ENCODE measurements at places on chromosomes 7 and 10.

- no peak for DNase-seq
Observed at GRCh38 chr7:121078701-121079227, 90.3 kb downstream of the CPED1 start.

GRCh38 chr10:116783011-116783655, 40.8 kb upstream of the HSPA12A start:
- no peak for DNase-seq

DNA sequence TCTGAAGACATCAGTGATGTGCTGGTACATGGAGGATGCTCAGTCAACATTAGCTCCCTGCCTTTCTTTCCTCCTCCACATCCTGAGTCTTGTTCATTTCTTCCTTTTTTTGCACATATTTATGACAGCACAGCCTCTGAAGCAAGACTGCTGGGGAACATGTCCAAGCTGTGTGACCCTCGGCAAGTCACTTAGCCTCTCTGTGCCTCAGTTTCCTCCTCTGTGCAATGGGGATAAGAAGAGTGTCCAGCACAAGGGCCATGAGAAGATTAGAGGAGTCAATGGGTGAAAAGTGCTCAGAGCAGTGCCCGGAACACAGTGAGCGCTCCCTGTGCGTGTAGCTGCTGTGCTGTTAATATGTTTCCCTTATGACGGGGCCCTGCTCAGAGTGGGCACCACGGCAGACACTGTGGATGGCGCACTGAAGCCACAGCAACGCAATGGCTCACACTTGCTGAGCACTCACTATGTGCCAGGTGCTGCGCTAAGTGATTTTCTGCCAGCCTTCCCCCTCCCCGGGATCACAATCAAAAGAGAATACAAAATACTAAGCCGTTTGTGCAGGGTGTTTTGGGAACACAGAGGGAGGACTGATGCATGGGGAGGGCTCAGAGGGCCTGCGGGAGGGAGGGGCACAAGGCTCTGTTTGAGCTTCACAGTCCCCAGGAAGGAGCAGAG, 28.7 kb downstream of the ZCCHC24 start:
- no peak for DNase-seq

GRCh38 chr10:35456784-35457183, 120.5 kb downstream of the CCNY start:
- DNase-seq = no peak

DNA sequence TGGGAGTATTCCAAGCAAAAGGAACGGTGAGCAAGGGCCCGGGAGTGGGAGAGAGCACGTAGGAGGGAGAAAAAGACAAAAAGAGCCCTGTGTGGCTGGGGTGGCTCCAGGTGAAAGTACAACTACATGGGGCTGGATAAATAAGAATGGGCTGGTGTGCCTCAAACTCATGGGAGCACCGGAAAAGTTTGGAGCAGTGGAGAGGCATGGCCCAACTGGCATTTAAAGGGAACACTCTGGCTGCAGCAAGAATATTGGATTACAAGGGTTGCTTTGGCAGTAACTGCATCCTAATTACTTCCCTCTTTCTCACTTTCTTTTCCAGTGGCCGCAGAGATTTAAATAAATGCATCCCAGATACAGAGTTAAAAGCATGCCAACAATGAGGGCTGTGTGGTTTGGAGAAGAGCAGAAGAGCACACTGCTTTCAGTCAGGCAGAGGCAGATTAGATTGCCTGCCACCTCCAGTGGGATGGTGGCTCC, 39.1 kb upstream of the HERPUD2 start:
- DNase-seq = no peak

- DNase-seq = no peak
Observed at GRCh38 chr7:152006336-152006735, 19.1 kb upstream of the GALNT11 start.

GRCh38 chr10:119113751-119114732, 10.1 kb downstream of the DENND10 start:
- DNase-seq = no peak

GRCh38 chr10:56318816-56319215, 42.2 kb downstream of the ZWINT start:
- no peak for DNase-seq
